ENCODE measurements at places on chromosomes 13 and 19. TPM values are rescaled to one million over a fixed set of nuclear protein-coding genes. Genes with fewer than 3 reads are reported as not detected.

- DNase-seq = peak; percentile 15
Measured at GRCh38 chr19:29329460-29330134, 116.6 kb upstream of the UQCRFS1 start.

- DNase-seq = no peak
Measured at GRCh38 chr19:36547001-36547732, 19.1 kb upstream of the ZNF260 start.

SPTBN4 gene
- 0.11 TPM for total RNA-seq

PNMA8A gene
- total RNA-seq = 0.44 TPM
